ENCODE measurements at places on chromosomes 7 and 10.

- no peak for DNase-seq
Observed at GRCh38 chr7:1981201-1981877, 251.4 kb downstream of the MAD1L1 start.

- no peak for DNase-seq
Observed at GRCh38 chr7:82126576-82126975, 317.0 kb downstream of the CACNA2D1 start.

DNA sequence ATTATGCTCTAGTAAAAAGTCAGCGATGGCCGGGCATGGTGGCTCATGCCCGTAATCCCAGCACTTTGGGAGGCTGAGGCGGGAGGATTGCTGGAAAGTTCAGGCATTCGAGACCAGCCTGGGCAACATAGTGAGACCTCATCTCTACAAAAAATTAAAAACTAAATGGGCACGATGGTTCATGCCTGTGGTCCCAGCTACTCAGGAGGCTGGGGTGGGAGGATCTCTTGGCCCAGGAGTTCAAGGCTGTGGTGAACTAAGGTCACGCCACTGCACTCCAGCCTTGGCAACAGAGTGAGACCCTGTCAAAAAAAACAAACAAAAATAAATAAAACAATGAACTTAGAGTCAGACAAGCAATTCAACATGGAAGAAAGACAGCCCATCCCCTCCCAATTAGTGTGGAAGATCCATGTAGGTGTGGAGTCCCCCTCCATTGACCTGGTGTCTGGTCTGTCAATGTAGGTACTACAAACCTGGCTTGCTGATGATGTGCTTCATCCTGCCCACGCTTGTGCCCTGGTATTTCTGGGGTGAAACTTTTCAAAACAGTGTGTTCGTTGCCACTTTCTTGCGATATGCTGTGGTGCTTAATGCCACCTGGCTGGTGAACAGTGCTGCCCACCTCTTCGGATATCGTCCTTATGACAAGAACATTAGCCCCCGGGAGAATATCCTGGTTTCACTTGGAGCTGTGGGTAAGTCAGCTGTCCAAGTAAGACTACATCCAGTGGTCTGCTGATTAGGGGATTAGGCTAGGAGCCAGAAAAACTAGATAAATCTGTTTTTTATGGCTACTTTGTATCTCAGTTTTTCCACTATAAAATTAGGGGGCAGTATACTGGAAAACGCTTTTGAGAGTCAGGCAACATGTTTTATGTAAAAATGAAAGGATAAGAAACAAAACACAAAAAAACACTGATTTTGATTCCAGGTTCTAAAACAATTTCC lies 9.3 kb downstream of the SCD start:
- no peak for DNase-seq

DNA sequence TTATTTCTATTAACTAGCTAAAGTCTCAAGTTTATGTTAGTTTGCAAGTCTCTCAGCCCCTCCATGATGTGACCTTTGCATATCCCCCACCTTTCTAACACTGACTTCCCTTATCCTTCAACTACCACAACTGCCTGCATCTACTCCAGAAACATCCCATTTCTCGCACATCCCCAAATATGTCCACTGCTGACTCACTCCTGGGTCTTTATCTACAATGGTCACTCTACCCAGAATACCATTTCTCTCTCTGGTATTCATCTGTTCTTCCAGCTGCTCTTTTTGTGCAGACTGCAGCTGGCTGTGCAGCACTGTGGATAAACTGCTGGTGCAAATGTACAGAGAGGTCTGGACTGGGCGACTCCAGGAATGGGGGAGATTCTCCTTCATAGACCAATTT lies 32.7 kb upstream of the PRSS1 start:
- DNase-seq: no peak

DNA sequence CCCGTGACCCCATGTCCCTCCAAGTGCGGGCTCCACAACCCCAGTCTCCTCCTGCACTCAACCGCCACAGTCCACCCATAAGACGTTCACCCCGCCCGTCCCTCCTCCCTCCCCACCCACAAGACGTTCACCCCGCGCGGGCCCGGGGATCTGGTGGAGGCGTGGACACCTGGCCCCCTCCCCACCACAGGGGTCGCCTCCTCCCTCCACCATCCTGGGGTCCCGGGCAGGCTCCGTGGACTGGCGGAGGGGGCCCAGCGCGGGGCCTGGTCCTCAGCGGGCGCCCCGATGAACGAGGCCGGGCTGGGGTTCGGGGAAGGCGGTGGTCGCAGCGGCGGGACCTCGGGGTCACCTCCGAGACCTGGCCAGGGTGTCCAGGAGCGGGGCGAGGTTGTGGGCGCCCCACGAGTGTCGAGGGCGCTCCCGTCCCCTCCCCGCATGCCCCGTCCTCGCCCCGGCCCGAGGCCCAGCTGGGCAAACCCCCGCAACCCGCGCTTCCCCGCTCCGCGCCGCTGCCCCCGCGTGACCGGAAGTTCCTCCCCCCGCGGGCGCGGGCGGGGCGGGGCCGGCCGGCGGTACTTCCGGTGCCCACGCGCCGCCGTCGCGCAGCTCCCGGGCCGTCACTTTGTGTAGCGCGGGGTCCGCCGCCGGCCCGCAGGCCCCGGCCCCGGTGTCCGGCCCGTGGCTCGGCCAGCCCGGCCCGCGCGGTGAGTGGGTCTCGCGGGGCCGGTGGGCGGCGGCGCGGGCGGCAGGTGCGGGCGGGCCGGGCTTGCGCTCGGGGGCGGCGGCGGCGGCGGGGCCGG lies at the start of gene ZNF316:
Gene ZNF316 (plus strand): TSS at position 578 of the 803 bp plus-strand sequence. CDS start 5,092 bp downstream, outside the sequence.
- DNase-seq: no peak

- DNase-seq: no peak
Observed at GRCh38 chr7:16268821-16269768, 152.2 kb downstream of the CRPPA start.

GRCh38 chr7:104137971-104138370 lies 69.8 kb downstream of the ORC5 start:
- no peak for DNase-seq

- DNase-seq: no peak
Observed at GRCh38 chr10:78441694-78442093, 408.0 kb downstream of the RPS24 start.

GRCh38 chr10:31102421-31102820 lies 70.8 kb upstream of the ZNF438 start:
- no peak for DNase-seq

- DNase-seq: no peak
Observed at GRCh38 chr10:132612571-132613504, 75.3 kb downstream of the INPP5A start.

DNA sequence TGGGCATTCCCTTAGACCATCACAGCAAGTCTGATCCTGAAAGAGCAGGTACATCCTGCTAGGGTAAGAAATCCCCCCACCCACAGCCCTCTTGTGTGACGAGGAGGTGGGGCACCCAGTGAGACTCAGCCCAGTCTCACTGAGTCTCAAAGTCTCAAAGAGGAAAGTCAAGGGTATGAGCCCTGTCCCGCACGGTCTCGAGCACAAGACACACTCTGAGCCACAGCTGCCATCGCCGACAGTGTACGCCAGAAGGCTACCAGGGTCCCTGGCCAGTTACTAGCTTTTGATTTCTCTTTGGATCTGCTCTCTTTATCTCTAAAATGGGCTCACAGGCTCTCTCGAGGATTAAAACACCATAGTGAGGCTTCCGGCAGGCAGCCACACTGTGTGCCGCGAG lies 190.2 kb downstream of the TNS3 start:
- DNase-seq: no peak

DNA sequence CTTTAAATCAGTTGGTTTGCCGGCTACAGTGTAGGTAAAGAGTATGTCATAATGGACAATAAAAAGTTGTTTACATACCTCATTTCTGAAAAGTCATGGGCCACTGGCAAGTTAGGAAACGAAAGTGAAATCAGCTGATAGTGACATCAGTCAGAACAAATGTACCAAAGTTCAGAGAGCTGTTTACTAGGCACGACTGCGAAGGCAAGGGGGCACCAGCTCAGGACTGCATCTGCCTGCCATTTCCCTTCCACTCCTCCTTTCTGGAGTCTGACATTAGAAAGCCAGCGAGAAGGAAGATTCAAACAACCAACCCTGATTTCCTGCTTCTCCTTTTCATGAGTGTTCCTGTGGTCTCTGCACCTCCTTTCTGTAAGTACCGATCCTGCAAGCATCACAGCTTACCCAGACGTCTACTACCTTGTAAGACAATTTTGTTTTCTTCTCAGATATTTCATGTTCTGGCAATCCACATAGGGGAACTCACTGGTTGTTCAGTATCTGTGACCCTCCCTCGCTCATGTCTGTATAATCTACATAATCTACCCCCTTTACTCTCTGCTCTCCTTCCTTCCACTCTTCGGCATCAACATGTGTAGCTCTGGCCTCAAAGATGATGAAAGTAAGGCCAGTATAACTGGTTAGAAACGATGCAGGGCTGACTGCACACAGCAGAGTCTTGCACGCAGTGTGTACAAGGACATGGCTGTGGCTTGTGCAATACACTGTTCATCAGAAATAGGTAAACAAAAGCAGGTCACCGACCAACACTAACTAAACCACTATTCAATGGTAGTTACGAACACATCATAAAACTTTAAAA lies at the start of gene TMEM140:
Gene TMEM140 (plus strand): TSS at position 174 of the 823 bp plus-strand sequence. CDS start 16,370 bp downstream, outside the sequence.
- no peak for DNase-seq

GRCh38 chr7:155543011-155543876 lies 3.1 kb downstream of the CNPY1 start:
- no peak for DNase-seq

DNA sequence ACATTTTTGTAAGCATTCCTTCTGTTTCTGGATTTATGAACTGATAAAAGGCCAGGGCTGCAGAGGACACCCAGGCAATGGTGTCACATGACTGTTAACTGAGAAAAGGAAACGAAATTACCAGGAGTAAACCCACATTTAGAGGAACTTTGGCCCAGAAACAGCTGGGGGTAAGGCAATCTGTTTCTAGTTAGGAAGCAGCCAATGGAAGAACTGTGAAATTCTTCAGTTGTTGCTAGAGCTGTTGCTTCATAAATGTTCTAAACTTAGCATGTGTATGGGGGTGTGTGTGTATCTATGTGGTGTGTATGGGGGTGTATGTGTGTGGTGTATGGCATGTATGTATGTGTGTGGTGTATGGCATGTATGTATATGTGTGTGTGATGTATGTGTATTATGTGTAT lies 11.8 kb upstream of the PDCD4 start:
- DNase-seq: no peak

- DNase-seq: no peak
Observed at GRCh38 chr7:101717628-101718357, 88.7 kb upstream of the MYL10 start.

DNA sequence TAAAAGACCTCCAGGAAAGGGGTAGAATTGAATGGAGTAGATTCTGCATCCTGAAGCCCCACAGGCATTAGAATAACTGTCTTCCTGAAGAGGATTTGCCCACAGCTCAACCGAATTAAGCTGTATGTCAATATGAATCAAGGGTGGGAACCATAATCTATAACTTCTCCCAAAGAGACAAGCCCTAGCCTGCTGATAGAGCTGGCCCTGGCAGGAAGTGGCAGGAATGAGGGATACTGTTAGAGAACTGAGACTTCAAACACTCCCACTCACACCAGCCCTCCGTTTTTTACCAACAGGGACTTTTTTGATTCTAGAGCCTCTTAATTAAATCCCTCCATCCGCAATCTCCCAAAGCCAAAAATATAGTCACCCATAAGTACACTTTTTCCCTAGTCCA lies 12.2 kb upstream of the DUSP5 start:
- no peak for DNase-seq

- no peak for DNase-seq
Observed at GRCh38 chr7:117478836-117479224, 995 bp upstream of the CFTR start.

- DNase-seq: no peak
Observed at GRCh38 chr10:132158122-132158741, 28.5 kb upstream of the DPYSL4 start.

DNA sequence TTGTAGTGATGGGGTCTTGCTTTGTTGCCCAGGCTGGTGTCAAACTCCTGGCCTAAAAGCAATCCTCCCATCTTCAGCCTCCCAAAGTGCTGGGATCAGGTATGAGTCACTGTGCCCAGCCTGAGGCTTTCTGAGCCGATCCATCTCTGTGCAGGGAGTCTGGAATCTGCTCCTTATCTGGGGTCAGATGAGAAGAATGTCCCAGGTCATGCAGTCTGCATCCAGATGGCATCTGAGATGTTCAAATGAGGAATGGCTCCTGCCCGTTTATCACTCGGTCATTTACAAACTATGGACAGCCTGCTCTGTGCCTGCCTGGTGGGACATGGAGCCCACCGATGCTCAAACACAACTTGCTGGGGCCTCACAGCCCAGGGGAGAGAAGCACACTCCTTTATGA lies 11.1 kb upstream of the SLC18A3 start:
- no peak for DNase-seq

- no peak for DNase-seq
Observed at GRCh38 chr7:8423057-8423456, 10.4 kb upstream of the NXPH1 start.

DNA sequence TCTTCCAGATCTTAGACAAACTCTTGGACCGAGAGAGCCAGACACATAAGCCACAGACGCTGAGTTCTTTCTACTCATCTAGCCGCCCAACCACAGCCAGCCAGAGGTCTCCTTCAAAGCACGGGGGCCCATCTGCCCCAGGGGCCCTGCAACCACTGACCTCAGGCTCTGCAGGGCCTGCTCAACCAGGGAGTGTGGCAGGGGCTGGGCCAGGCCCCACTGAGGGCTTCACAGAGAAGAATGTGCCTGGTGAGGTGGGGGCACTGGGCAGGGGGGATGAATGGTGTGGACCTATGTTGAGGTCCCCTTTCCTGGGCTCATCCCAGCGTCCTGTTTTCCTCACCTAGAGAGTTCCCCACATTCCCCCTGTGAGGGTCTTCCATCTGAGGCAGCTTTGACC lies 11.4 kb downstream of the ZSWIM8 start:
- DNase-seq: no peak

DNA sequence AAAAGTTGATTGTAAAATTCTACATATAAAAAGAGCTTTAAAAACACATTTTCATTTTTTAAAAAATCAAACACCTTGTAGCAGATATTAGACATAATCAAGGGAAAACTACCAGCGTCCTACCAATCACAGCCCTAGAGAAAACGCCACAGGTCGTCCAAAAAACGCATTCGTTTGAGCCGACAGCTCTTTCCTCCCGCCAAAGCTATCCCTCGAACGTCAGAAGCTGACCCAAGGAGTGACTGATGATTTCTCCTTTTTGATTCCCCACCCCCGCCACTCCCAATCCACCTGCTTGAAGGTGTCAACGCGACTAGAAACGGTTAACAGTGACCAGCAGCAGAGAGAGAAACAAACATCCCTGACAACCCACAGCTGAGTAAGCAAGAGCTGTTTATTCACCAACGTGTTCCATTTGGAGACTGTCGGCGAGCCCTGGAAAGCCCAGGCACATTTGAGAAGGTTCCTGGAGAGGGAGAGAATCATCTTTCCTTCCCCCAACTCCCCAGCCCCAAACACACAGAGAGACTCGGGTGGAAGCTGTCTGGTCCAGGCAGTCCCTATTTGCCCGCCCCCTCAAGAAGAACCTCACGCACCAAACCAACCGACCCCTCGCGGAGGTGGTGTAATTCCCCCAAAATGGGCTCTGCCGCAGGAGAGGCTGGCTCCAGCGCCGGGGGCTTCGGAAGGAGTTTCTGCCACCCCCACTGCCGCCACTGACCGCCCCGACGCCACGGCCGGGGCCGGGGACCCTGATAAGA lies 622 bp downstream of the CPEB3 start:
- peak; percentile 44 for DNase-seq
